GM23248 (cell line): ENCODE measurements at places on chromosomes 13 and 19. TPM values are rescaled to one million over a fixed set of nuclear protein-coding genes. Genes with fewer than 3 reads are reported as not detected.
A peak's percentile ranks its signal among the peaks of the same experiment; 100 is the strongest.

GRCh38 chr19:6236310-6237291 is 43.2 kb downstream of the MLLT1 start:
- no peak overlapping the region for H3K4me3 ChIP-seq
- DNase-seq = no peak
- no peaks in the 10 kb centered on the region for H3K36me3 ChIP-seq
- no peaks in the 10 kb centered on the region for H3K27me3 ChIP-seq
- H3K4me1 ChIP-seq = peaks cover 56% of the 10 kb centered on the region

GRCh38 chr13:74825152-74825937 is 656.6 kb downstream of the TBC1D4 start:
- H3K4me1 ChIP-seq = peaks cover 18% of the 10 kb centered on the region
- no peaks in the 10 kb centered on the region for H3K36me3 ChIP-seq
- H3K27me3 ChIP-seq = no peaks in the 10 kb centered on the region

- H3K4me3 ChIP-seq = no peak overlapping the region
- no peaks in the 10 kb centered on the region for H3K36me3 ChIP-seq
- H3K4me1 ChIP-seq = no peaks in the 10 kb centered on the region
- no peak overlapping the region for H3K27ac ChIP-seq
Measured at GRCh38 chr13:91704398-91704797, 306.0 kb downstream of the GPC5 start.

DNA sequence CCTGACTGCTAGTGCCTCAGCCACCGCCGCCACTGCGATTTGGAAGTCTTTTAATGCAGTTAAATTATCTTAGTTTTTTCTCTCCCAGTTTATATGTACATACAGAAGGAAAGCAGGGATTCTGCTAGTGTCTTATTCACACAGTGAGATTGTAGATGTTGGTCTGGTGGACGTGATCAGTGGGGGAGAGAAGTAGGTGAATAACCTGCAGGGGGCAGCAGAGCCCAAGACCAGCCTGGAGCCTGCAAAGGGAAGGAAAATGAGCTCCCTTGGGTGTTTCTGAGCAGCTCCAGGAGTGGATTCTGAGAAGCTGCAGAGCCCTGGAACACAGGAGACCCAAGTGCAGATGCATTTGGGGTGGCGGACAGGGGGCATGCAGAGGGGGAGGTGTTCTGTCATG is 26.3 kb downstream of the ZNF844 start:
- peaks cover 5% of the 10 kb centered on the region; the same call in 1 of the 2 replicates for H3K4me1 ChIP-seq
- DNase-seq = peak; percentile 78
- no peak overlapping the region for H3K4me3 ChIP-seq
- H3K36me3 ChIP-seq = no peaks in the 10 kb centered on the region
- no peak overlapping the region for H3K27ac ChIP-seq

POU2F2 gene
- total RNA-seq = 0.38 and 1.5 TPM in 2 replicates
